ENCODE measurements at places on chromosomes 13 and 19.
A peak's percentile ranks its signal among the peaks of the same experiment; 100 is the strongest.

- DNase-seq: peak; percentile 60
Observed at GRCh38 chr13:98839856-98840769, 87.6 kb upstream of the SLC15A1 start.

DNA sequence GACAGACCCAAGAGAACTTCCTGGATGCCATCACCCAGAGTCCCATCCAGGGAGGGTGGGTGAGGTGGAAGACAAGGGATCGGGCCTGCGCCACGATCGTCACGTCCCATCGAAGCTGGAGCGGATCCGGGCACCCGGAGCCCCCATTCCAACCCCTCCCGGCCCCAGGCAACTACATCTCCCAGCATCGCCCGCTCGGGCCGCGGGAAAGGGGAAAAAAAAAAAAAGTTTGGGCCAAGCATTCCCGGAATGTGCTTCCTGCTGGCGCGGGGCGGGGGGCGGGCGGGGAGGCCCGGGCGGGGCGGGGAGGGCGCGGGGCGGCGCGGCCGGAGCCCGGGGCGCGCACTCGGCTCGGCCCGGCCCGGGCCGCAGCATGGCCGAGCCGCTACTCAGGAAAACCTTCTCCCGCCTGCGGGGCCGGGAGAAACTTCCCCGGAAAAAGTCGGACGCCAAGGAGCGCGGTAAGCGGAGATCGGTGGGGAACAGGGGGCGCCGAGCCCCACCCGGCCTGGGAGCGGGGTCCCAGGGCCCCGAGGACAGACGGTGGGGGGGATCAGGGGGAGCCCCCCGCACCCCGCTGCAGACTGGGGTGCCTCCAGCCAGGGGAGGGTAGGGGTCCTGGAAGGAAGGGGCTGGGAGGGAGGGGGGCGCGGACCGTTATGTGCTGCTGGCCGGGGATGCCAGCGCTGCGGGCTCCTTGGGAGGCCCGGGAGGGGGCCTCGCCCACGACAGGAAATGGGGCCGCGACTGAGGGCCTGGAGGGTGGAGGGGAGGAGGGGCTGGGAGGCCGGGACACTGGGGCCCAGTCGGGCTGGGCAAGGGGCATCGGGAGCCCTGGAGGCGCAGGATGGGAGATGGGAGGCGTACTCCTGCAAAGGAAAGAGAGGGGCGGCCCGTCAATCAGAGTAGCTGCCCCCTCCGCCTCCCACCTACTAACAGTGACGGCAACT lies at the start of gene SYDE1:
TSS of gene SYDE1 (plus strand) at position 341 of the 950 bp plus-strand sequence. CDS start at position 374, 33 bp downstream.
- no peak for DNase-seq

DNA sequence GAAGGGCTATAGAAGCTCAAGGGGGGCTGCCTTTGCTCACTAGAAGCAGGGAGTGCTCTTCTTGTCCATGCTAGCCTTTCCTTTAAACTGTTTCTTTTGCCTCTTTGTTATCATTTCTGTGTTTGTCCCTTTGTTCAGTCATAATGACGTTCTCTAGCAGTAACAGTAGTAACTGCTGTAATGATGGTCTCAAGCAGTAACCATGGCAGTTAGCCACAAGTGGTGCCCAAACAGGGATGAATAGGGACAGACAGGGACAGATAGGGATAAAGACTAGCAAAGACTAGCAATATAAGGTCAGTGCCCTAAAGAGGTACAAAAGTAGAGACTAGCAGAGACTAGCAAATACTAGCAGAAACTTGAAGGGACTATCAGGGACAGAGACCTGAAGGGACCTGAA lies 869.0 kb upstream of the PRR20A start:
- DNase-seq: no peak

DNA sequence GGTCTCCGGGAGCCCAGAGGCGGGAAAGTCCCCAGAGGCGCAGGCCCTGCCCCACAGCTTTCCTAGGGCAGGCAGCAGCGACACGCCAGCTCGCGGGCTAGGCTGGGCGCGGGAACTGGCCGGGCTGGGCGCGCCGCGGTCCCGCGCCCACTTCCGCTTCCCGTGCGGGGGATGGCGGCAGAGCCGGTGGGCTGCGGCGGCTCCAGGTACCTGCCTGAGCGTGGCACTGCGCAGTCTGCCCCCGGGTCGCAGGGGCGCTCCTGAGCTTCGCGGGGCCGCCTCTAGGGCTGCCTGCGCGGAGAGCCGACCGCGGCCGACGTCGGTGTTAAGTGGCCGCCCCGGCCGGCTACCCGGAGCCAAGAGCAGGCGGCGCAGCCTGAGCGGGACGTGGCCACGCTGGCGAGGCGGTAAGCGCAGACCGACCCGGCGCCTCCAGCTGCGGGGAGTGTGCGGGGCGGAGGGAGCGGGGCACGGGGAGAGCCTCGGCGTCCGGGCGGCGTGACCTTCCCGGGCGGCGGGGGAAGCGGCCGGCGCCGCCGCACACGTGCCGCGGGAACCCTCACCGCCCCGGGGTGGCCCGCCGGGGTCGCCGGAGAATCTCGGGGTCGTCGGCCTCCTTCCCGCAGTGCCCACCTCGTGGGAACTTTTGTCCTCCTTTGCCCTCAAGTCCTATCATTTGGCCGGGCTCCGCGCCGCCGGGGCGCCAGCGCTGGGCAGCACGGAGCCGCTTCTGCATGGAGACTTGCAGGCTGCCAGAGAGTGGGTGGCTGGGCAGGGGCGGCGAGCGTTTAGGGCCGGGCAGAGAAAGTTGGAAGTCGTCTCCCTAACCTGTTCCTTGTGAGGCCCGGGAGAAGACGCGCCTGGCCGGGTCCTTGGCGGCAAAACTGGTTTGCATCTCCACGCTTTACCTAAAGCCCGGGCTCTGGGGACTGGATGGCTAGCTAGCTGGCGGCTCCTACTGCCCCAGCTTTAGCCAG lies 31.4 kb upstream of the MPHOSPH8 start:
- peak; percentile 22 for DNase-seq

DNA sequence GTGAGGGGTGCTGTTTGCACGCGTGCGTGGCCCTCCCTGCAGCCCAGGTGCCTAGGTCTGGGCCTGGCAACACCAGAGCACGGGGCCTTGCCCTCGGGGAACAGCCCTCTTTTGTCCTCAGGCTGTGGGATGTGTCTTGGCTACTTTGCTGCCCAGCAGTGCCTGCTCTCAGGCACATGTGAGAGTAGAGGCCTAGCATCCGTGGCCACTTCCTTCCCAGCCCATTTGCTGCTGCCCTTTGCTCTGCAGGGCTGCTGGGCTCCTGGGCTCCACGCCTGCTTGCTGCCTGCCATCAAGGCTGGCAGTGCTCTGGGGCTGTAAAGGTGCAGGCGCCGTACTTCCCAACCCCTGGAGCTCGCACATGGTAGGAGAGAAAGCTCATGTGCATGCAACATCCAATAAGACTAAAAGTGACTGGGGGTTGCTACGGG lies 46.6 kb downstream of the CAPN12 start:
- no peak for DNase-seq

- peak; percentile 36 for DNase-seq
Observed at GRCh38 chr13:109790086-109790485, 3.7 kb upstream of the IRS2 start.

- no peak for DNase-seq
Observed at GRCh38 chr19:3483226-3483628, at the start of gene SMIM44. SMIM44 (minus strand) TSS chr19:3483441; CDS start chr19:3483403, 38 bp downstream.

DNA sequence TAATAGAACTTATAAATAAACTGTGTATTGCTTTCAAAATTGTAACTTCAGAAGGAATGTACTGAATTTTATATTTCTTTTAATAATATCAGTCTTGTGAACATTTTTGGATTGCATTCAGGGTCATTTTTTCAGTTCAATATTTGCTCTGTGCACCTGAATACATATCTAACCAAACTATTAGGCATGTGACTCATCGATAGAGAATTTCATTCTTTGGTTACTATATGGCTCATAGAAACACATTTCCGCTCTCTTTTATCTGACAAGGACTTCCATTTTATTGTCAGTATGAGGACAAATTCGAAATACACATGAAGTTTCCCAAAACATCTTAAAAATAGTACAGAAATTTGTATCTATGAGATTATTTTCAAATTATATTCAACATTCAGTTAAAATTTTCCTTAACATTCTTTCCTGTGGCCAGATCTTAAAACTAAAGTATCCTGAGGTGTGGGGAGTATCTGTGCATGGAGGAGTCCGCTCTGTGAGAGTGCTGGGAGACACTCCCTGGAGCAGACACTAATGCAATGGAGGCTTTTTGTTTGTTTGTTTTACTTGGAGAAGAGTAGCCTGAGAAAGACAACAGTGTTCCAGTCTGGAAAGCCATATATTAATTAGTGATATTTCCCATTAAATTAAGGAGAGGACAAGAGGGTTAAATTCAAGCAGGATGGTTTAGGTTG lies 483.6 kb downstream of the PCDH20 start:
- no peak for DNase-seq

- DNase-seq: peak; percentile 98
Observed at GRCh38 chr19:1239796-1240737, 1.5 kb upstream of the ATP5F1D start.

DNA sequence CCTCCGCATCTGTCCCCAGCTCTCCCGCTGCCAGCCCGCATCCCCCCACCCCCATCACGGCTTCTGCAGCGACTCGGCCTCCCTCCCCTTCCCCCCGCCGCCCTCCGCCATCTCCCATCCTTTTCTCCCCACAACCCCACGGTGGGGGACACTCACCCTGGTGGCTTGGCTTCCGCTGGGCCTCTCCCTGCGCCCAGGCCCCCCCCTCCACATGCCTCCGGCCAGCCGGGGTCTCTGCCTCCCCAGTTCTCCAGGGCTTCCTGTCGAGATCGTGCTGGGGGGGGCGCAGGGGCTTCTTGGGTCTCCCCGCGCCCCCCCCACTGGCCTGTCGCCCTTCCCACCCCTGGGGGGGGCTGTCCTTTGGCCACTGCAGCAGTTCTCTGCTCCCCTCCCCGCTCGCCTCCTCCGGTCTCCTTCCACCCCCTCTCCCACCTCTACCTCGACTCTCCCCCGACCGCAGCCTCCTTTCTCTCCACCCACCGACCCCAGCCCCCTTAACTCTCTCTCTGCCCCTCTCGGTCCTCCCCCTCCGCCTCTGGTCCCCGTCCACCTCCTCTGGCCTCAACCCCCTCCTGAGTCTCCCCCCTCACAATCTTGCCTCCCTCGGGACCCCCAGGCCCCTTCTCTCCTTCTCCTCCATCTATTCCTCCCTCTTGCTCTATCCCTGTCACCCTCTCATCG lies 17.1 kb downstream of the LRRC4B start:
- no peak for DNase-seq

- DNase-seq: no peak
Observed at GRCh38 chr13:110503037-110503901, 58.3 kb downstream of the RAB20 start.

GRCh38 chr19:41415154-41415571 lies 12.0 kb downstream of the B3GNT8 start:
- DNase-seq: no peak

DNA sequence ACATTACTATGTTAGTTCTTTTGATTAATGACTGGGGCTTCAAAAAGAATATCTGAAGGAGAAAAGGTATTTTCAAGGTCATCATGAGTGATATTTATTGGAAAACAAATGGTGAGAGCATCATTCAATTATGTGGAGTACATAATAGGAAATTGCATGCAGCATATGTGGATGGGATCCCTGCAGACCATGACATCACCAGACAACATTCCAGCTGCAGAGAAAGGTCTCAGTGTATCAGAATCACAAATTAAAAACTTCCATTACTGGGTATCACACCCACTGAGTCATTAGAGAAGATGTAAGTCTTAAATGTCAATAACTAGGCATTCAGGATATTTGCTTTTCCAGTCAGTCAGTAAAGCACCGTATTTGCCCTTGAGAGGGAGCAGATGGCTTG lies 574.4 kb upstream of the SLC10A2 start:
- DNase-seq: no peak

DNA sequence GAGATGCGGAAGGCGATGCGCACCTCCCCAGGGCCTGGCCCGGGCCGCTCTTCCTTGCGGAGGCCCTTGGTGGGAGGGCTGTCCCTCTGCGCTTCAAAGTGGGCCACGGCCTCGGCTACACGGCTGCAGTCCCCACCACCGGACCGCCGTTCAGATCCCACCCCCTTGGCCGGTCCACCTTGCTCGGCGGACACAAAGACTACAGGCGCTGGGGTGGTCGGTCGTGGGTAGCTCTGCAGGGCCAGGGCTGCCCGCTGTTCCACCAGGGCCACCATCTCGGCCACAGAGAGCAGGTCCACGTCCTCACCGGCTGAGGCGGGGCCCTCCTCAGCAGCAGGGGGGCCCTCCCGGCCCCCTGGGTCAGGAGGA lies 18.0 kb downstream of the FBXO46 start:
- no peak for DNase-seq

DNA sequence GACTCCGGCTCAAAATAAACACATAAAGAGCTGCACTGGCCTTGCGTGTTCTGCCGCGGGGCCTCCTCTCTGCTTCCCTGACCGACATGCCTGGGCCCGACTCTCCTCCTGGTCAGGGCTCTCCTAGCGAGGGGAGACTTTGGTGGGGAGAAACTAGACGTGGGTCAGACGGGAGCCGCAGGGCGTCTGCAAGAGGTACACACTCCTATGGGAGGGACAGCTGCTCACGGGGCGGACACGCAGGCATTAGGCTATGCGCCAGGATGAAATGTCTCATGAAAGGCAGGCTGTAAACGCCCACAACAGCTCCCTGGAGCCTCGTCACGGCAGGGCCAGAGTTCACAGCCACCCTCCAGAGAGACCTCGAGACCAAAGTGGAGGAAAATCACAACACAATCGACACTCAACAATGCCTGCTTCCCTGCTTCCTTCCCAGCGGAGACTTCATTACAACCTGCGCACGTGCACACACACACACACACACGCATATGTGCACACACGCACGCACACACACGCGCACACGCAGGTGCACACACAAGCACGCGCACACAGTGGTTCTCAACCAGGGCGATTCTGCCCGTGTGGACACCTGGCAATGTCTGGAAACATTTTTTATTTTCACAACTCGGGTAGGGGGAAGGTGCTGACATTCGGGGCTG lies 5.8 kb downstream of the SLC39A3 start:
- no peak for DNase-seq

GRCh38 chr13:59660582-59660981 lies 503.1 kb downstream of the DIAPH3 start:
- no peak for DNase-seq

GRCh38 chr13:100630555-100630954 lies 42.0 kb upstream of the GGACT start:
- DNase-seq: no peak

DNA sequence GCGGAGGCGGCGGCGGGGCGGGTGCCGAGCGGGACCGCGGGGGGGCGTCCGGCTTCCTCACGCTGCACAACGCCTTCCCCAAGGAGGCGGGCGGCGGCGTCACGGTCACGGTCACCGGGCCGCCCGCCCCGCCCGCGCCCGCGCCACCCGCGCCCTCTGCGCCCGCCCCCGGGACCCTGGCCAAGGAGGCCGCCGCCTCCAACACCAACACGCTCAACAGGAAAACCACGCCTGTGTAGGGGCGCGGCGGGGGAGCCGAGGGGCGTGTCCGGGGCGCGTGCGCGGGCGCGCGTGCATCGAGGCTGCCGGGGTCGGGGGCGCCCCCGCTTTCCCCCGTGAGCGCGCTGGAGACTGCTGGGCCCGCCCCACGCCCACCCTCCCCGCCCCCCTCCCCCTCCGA lies 8.8 kb upstream of the CACNG6 start:
- DNase-seq: no peak

- no peak for DNase-seq
Observed at GRCh38 chr13:113061271-113061625, 44.3 kb upstream of the F7 start.

- no peak for DNase-seq
Observed at GRCh38 chr13:84923831-84924230, 875.4 kb downstream of the SLITRK6 start.

Measured in suppressor macrophage treated with lipopolysaccharide for 4 hours (primary cell).